ENCODE measurements at places on chromosomes 12 and 14. TPM values are rescaled to one million over a fixed set of nuclear protein-coding genes. Genes with fewer than 3 reads are reported as not detected.

GRCh38 chr14:101819251-101819990 lies 57.9 kb downstream of the PPP2R5C start:
- peak; percentile 94 for DNase-seq

GRCh38 chr14:102909911-102910310 lies 12.6 kb upstream of the AMN start:
- no peak for DNase-seq

Gene CACNA2D4
- 4.9 TPM for polyA plus RNA-seq

GRCh38 chr12:32273063-32273522 lies 126.3 kb upstream of the FGD4 start:
- peak; percentile 12 for DNase-seq

DNA sequence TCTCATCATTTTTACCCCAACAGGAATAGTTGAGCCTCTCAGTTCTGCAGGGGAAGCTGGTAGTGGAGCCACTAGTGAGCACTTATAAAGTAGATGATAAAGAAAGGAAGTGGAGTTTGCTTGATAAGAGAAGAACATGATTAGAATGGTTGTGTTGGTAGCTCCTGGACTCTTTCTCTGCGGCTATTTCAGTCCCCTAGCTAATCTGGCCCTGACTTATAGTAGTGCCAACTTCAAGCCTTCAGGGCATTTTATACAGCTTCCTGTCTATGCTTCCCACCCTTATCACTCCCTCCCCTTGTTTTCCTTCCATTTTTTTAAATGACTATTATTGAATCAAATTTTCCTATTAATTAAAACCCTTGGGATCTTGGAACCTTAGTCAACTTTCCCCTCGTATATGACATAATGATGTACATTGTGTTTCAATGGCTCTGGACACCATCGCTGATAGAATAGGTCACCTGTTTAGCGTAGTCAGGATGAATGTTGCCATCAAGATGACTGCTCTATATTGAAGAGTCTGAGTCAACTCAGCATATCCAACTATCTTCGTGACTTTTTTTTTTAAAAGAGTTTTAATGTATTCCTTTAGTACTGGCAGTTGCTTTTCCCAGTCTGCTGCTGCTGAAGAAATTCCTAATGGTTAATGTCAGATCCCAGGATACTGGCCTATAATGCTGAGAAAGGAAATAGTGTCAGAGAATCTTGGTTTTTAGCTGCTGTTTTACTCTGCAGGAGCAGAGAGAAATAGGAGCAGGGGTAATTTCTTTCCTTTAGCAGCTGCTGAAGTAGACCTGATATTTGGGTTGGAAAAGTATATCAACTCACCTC lies 16.2 kb upstream of the PCNX1 start:
- DNase-seq = no peak

DNA sequence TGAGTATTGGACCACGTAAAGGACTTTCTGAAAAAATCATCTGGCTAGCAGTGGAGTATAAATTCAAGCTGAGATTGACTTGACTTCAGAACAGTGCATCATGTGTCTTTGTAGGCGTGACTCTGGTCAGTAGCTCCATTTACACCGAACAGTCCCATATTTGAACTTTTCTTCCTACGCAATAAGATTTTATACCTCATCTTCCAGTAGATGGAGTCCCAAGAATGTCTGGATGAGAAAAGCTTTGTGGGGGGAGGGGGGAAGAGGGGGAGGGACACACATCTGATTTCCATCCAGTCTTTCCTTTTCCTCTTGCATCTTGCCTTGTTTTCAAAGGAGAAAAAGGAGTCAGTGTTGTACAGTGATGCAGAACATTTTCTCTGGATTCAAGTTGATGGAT lies 241.0 kb downstream of the EMP1 start:
- no peak for DNase-seq

DNA sequence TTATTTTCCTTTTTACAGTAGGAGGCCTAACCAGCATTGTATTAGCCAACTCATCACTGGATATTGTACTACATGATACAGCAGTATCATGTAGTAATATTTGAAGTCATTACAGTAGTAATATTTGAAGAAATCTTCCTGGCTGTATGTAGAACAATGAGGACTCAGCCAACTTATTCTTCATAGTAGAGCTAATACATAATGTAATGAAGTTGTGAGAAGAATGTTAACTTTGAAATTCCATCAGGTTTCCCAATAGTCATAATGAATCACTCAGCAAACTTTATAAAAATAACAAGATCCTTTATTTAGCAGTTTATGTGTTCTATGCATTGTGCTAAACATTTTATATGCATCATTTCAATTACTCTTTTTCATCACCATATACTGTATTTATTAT lies 61.8 kb downstream of the LRRK2 start:
- no peak for DNase-seq

- no peak for DNase-seq
Measured at GRCh38 chr14:59622631-59623030, 46.0 kb upstream of the CCDC175 start.

DNA sequence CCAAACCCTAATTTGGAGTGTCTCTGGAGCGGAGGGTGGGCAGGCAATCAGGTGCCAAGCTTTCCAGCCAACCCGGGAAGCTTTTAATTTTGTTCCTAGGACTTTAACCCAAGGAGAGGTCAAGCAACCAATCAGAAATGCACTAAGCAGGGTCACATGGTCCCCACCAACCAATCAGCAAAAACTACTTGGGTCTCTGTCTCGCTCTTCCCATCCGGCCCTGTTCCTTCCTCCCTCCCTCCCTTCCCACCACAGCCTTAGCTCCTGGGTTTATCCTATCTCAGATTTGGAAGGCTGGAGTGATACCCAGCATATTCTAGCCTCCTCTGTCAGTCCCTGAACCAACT lies 7.3 kb downstream of the HOXC5 start:
- DNase-seq = no peak

Gene RHEBL1
- polyA plus RNA-seq = 19.5 TPM

Gene CCND2
- polyA plus RNA-seq = 51.8 TPM

DNA sequence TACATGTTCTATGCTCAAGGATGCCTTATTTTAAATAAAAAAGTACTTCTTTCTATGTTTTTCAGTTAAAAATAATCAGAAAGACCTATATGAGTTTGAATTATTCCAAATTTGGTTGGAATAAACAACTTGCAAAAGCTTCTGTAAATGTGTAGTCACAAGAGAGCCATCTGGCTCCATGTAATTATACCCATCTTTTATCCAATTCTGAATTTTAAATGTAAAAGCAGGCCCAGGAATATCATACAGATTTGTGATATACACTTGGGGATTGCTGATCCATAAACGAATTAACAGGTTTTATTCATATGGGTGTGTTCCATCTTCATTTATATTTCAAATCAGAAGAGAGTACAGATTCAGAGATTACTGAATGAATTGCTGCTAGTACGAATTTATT lies 329.2 kb upstream of the LRFN5 start:
- no peak for DNase-seq

DNA sequence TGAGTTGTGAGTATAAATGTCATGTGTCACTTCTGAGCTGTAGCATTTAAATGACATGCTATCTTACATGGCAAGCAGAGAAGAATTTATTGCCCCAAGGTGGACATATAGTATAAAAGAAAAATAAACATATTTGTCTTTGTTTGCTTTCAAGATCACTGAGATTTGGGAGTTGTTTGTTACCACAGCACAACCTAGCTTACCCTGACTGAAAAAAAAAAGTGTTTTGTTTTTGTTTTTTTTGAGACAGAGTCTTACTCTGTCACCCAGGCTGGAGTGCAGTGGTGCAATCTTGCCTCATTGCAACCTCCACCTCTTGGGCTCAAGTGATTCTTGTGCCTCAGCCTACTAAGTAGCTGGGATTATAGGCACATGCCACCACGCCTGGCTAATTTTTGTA lies 596.5 kb downstream of the MED13L start:
- no peak for DNase-seq

DNA sequence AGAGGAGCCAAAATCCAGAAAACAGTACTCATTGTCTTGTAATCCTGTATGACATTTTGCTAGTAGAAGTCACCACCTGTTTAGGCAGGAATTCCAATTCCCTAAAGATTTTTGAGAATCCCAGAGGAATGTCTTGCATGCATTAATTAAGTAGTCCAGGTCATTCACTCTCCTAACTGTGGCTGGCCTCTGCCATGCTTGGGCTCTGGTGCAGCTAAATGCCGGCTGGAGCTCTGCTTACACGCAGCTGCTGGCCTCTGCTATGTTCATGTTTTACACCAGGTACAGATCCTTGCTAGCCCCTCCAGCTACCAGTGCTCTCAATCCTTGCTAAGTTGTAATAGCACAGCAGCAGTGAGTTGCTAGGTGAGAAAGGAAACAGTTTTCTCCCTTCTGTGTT lies 16.3 kb upstream of the HIF1A start:
- DNase-seq = no peak

DNA sequence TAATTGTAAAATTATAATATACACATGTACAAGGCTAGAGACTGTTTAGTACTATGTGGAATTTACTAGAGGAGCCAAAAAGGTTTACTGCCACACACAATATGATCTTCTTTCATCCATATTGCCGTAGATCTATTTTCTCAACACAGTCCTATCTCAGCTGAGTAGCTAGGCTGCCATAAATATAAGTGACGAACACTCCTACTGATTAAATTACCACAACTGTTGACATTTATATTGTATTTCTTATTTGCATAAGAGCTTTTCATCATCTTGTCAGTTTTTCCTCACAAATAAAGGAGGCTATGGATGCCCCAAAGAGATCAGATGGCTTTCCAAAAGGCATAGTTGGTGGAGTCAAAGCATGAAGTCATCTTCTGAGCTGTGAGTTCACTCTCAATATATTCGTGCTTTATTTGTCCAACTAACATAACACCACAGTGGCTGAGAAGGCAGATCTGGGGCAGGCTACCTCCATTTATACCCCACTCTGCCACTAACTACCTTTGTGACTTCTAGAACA lies 78.6 kb downstream of the CCDC59 start:
- DNase-seq = no peak

GRCh38 chr14:26597071-26597588 lies 703 bp downstream of the NOVA1 start:
- DNase-seq = no peak

Gene PZP
- polyA plus RNA-seq = 0.29 TPM

Gene OAS1
- polyA plus RNA-seq = 111 TPM

Gene DCD
- not detected for polyA plus RNA-seq

DNA sequence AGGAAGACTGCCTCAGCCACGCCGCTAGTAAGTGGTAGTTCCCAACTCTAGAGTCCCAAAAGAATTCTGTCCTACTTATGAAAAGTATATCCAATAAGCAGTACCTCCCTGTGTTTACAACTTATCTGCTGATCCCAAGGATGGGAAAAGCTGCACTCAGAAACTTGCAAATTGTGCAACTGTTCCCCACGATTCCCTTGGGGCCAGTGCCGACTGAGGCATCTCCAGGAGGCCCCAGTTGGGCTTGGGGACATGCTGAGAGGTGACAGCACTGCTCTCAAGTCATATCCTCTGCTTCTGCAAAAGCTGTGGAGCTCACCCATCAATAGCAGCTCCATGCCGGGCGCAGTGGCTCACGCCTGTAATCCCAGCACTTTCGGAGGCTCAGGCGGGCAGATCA lies 23.7 kb downstream of the SPRING1 start:
- no peak for DNase-seq

- DNase-seq = peak; percentile 41
Measured at GRCh38 chr14:34331728-34332623, 130.1 kb downstream of the SPTSSA start.

Gene FAM222A
- not detected for polyA plus RNA-seq

- DNase-seq = no peak
Measured at GRCh38 chr12:21559855-21560569, 33.9 kb downstream of the SPX start.

Gene TMPRSS12
- not detected for polyA plus RNA-seq

Gene PHLDA1
- polyA plus RNA-seq = 2.0 TPM

Measured in CD4-positive, CD25-positive, alpha-beta regulatory T cell (primary cell).